ENCODE measurements at places on chromosomes 5 and 9.

DNA sequence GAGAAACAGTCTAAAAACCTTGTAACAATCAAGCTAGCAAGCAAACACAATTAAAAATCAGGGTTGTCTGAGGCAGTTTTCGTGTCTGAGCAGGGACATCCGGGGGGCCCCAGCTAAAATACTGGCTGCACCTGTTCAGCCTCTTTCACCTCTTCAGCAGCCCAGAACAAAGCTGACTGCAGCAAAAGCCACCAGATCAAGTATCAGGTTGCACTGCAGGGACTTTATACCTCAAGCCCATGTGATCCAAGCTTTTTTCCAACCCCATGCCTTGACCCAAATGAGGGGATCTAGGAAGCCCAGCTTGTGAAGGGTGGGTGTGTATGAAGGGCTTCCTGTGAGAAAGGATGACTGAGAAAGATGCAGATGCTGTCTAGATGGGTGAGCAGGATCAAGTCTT, 133.4 kb downstream of the SEMA6A start:
- DNase-seq, result no peak

DNA sequence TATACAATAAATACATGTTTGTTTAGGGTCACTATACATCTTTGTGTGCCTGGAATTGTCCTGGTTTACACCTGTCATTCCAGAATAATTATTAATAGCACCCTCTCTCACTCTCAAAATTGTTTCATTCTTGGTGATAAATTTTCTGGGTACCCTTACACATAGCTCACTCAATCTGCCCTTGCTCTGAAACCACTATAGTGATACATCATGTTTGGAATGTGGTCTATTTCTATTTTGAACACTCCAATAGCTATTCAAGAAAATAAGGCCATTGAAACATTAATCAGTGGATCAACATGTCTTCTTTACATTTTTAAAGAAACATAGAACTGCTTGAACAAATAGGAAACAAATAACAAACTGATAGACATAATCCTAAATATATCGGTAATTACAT, 158.7 kb downstream of the ARRDC3 start:
- no peak for DNase-seq

GRCh38 chr9:87959916-87960581, 14.3 kb downstream of the CDK20 start:
- no peak for DNase-seq

DNA sequence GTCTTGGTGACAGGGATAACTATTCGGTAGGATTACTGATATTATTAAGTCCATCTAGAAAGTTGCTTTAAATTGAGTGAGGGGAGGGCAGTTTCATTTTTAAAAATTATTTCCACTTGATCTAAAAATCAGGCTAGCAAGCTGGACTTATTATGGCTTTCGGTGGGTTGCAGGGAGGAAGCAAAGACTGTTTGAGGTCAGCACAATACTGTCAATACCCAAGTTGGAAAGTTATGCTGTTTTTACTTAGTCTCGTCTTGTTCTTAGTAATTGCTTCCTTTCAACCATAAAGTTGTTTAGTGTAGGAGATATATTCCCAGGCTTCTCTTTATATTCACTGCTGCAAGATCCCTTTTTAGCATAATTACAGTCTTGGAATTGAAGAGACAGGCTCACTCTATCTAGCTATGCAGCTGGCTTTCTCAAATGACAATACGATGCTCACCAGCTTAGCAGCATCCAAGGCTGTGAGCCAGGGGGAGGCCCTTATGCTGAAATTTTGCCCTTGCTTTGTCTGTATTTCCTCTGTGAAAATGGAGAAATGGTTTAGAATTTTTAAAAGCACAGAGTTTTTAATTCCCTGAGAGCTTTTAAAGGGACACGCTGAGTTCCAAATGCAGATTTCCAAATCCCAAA, 68.2 kb upstream of the APC start:
- no peak for DNase-seq

GRCh38 chr5:36948041-36948440, 71.5 kb downstream of the NIPBL start:
- DNase-seq, result no peak

Measured in hypothalamus (tissue), 51 donors.